ENCODE measurements at places on chromosomes 13 and 19.
A peak's percentile ranks its signal among the peaks of the same experiment; 100 is the strongest.

DNA sequence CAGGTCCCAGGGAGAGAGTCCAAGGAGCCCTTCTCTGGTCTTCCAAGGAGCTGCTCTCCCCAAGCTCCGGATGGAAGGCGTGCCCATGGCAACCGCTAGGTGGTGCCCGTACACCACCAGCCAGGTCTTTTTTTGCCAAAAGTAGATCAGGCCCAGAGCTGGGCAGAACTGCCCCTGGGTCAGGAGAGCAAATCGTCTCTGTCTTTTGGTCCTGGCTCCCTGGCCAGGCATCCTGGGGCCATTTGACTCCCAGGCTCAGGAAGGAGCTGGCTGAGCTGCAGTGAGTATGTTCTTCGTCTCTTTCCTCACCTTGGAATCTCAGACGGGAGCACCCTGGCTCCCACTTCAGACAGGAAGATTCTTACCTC lies 24.6 kb upstream of the BCL3 start:
- DNase-seq: peak; percentile 48

DNA sequence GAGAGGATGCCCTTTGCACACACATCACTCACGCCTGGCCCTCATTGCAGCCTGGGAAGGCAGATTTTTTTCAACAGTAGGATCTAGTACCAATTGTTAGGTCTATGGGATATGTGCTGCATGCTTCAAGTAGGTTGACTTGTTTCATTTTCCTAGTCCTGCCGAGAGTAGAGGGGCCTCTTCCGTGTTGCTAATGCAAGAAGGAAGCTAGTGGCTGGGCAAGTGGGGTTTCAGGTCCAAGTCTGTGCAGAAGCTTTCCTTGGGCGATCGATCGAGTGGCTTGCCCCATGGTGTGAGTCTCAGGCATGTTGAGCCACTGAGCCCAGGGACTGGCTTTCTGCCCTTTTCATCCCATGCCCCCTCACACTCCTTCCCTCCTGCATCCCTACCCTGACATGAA lies 13.7 kb downstream of the ILF3 start:
- no peak for DNase-seq

DNA sequence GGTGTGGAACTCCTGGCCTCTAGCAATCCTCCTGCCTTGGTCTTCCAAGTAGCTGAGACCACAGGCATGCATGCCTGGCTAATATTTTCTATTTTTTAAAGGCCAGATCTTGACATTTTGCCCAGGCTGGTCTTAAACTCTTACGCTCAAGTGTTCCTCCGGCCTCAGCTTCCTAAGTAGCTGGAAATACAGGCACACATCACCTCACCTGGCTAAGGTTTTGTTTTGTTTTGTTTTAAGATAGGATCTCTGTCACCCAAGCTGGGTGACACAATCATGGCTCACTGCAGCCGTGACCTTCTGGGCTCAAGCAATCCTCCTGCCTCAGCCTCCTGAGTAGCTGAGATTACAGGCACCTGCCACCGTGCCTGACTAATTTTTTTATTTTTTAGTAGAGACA lies 5.5 kb upstream of the RLN3 start:
- DNase-seq: no peak

DNA sequence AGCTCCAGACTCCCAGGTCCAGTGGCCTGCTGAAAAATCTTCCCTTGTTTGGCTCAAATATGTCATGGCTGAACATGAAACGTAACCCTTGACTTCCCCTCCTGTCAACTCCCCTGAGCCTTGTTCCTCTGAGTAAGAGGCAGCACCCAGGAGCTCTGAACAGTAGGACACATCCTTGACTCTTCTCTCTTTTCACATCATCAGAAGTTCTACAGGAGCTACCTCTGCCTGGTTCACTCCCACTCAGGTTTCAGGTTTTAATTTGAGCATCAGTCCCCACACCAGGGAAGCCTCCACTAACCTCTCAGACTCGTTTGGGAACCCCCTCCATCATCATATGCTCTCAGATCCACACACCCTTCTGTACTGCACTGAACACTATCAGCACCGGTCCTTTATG lies 30.3 kb downstream of the ZNF823 start:
- no peak for DNase-seq

GRCh38 chr19:10431254-10431942 lies 11.1 kb downstream of the PDE4A start:
- no peak for DNase-seq

DNA sequence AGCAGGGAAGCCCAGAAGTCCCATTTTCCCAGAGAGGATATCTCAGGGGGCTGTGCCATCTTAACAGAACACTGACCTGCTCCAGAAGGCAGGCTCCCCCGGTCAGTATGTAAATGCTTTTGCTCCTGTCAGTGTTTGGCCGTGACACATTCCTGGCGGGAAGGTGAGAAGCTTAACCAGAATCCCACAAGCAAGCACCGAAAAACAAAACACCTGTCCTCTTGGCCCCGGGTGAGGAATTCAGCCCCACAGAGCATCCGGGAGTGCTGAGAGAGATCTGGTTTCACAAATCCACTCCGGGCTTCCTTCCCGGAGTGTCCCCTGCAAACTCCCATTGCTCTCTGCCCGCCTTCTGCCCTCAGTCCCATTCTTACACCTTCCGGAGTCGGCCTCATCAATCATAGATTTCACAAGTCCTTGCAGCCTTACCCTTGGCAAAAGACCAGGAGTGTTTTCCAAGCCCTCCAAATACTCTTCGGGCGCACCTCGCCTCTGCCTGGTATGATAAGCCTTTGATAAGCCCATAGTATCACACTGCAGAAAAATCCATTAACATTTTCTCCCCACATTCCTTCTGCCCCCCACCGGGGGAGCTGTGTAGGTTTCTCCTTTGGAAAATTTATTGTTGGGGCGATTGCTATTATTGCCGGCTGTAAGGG lies 12.2 kb downstream of the TPM4 start:
- DNase-seq: no peak

GRCh38 chr19:35904311-35905068 lies 2.2 kb downstream of the HCST start:
- no peak for DNase-seq
